Fibroblast of lung (primary cell): ENCODE measurements at places on chromosomes 12 and 14. TPM values are rescaled to one million over a fixed set of nuclear protein-coding genes. Genes with fewer than 3 reads are reported as not detected.

Gene B4GALNT3
- total RNA-seq, result not detected in 2 replicates

Gene MYO1H
- total RNA-seq, result 0.77 TPM in 1 of 2 replicates, not detected in the other

Gene GARIN6
- total RNA-seq, result not detected in 2 replicates

Gene SERPINA10
- not detected in 2 replicates for total RNA-seq

Gene HOXC12
- not detected in 2 replicates for total RNA-seq

Gene KRT4
- under 0.01 TPM in 2 replicates for total RNA-seq

Gene SPIC
- total RNA-seq, result not detected in 2 replicates

Gene METTL25
- total RNA-seq, result 6.9 and 9.5 TPM in 2 replicates

DNA sequence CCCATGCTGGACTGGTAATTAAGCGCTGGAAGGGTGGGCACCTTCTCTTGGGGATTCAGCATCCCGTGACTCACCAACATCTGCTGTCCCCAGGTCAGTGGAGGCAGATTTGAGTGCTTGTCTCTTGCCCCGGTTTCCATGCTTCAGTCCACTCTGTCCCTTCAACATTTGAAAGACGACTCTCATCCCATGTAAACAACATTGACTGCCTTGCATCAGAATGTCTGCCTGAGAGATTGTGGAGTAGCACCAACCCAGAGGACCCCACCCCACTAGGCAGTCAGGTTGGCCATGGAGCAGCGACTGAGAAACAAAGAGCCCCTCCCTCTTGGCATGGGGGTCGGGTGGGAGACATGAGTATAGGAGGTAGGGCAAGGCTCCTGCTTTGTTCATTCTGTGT, 4.9 kb upstream of the STAC3 start:
- no peak for DNase-seq

DNA sequence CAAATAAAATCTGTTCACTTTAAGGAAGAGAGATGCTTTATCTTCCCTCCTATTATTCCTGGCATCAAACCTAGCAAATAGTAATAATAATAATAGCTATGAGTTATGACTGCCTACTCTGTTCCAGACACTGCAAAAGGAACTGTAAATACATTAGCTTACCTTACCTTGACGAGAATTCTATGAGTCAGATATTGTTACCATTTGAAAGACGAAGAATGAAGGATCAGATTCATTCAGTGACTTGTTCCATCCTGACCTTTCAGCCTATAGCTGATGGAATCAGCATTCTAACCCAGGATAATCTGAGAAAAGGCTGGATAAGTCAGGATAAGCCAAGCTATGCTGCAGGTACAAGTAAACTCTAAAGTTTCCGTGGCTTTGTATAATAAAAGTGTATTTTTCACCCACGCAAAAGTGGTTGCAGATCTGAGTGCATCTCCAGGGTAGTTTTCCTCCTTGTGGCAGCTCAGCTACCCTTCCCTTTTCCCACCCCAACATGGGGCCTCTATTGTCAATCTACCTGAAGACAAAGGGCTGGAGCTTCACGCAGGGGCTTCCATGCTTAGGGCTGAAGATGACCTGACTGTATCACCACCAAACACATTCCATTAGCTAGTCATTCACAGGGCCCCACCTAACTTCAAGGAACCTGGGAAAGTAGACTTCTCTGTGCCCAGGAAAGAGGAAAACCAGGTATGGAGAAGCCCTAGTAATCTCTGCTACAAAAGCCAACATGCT, 57.2 kb upstream of the CCND2 start:
- no peak for DNase-seq

GRCh38 chr12:128554546-128555304, 269.0 kb downstream of the SLC15A4 start:
- no peak for DNase-seq

GRCh38 chr12:51663390-51663789, 72.4 kb downstream of the SCN8A start:
- DNase-seq, result no peak
